ENCODE measurements at places on chromosomes 2 and 18. TPM values are rescaled to one million over a fixed set of nuclear protein-coding genes. Genes with fewer than 3 reads are reported as not detected.

GALR1 gene
- 0.03 TPM for total RNA-seq

NAT8 gene
- total RNA-seq = not detected

DNA sequence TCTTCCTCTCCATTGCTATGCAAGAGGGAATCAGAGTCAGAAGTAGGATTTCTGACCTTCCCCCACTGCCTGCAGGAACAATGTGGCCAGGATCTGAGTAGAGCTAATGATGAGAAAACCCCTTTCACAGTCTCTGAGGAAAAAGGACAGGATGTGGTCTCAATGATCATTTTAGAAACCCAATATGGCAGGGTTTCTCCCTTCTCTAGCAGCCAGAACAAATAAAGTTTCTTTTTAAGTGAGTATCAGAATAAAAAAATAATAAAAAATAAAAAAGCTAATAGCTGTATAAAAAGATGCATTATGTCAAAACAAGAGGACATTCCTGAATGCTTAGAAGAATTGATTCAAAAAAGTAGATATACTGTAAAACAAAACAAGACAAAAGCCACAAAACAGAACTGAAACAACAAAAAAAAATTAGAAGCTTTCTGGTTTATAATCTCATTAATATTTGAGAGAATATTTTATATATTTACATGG is 1124.9 kb upstream of the ZEB2 start:
- DNase-seq = no peak

DNA sequence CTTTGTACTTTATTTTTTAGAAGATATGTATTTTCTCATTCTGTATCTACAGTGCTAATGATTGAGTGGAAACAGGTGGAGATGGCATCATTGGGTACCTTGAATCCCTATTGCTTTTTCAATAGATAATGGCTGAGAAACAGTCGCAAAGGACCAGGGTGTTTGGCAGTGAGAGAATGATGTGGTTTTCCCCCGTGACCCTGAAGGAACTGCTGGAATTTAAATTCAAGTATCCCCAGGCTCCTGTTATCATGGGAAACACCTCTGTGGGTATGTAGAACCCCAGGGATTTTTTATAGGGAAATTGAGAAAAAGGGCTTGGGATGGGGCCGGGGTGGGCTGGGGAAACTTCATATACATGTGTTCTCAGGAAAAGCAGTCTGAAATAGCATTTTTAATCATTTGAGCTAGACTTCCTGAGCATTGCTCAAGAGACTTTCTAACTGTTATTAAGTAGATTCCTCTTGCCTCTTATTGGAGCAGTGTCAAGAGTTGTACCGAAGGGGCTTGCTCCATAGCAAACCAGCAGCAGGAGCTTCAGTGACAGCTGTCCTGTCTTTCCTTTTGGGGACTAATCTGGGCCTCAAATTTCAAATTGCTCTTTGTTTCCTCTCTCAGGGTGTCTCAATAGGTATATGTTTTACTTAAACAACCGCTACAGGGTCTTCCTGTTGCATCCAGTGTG is 18.9 kb downstream of the AOX1 start:
- no peak for DNase-seq

- DNase-seq = no peak
These were observed 39.9 kb upstream of the TSPYL6 start for GRCh38 chr2:54295911-54296310.

DNA sequence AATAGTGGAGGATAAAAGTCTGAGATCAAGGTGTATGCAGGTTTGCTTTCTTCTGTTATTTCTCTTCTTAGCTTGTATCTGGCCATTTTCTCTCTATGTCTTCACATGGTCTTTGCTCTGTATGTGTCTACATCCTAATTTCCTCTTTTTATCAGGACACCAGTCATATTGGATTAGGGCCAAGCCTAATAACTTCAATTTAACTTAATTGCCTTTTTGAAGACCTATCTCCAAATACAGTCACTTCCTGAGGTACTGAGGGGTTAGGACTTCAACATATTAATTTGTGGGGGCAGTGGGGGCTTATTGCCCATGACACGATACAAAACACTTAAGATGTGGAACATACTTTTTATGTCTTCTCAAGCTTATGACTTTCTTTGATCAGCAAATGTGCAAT is 632.9 kb upstream of the CELF4 start:
- no peak for DNase-seq

GRCh38 chr2:62774555-62775366 is 69.2 kb downstream of the EHBP1 start:
- no peak for DNase-seq

DNA sequence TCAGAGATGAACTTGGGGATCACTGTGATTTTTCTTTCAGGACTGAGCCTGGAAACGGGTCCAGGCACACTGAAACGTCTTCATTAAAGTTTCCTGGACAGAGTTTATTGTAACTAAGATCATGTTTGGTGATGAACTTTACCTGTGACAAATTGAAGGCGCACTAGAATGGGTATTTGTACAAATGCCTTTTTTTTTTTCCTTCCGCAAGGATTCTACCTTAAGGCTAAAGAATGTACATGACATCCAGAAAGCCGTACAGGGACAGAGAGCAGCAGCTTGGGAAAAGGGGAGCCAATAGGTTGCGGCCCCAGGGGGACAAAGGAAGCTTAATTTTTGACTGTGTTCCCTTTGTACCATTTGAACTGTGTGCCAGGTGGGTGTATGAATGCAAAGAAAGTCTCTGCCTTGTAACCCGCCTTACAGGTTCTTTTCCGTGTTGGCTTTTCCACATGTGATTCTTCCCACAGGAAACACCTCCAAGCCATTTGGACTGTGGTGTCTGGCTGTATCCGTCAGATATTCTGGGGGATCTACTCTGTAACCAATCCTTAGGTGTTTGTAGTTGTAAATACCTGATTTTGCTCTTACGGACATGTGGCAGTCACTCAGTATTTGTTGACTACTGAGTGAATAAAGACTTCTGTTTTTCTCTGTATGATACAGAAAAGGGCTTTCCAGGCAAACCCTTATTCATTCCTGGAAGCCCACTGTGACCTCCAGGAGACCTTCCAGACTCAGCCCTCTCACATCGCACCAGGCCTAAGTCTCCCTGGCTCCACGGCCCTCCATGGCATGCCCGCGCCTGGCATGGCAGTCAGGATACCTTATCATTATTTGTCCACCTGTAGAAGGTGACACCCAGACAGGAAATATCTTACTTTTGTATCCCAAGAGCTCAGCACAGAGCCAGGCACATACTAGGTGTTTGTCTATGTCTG is 1.1 kb downstream of the LRRFIP1 start:
- DNase-seq = no peak

DNA sequence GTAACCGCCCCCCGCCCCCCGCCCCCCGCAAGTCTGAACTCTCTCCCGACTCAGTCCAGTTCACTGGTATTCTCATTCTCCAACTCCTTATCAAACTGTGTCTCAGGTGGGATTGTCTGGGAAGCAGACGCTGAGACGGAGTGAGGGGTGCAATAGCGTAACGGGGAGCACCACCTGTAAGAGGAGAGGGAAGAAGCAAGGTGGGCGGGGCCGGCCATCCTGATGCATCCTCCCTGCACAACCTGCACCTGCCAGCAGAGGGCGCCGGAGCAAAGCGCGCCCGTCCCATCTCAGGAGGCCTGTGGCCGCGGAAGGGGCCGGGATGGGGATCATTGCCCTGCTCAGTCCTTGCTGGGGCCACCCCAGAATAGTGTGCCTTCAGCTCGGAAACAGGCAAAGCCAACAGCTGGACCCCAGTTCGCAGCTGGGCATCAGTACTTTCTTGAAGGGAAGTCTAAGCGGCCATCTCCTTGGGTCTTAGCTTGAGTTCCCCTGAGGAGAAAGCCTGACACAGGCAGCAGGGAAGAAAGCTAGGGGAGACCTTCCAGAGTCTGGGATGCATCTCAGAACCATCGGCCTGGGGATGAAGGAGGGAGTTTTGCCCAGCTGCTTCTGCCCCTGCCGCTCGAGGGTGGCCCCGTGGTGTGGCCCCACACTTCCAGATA is 208.0 kb downstream of the TFCP2L1 start:
- peak; percentile 71 for DNase-seq

DNA sequence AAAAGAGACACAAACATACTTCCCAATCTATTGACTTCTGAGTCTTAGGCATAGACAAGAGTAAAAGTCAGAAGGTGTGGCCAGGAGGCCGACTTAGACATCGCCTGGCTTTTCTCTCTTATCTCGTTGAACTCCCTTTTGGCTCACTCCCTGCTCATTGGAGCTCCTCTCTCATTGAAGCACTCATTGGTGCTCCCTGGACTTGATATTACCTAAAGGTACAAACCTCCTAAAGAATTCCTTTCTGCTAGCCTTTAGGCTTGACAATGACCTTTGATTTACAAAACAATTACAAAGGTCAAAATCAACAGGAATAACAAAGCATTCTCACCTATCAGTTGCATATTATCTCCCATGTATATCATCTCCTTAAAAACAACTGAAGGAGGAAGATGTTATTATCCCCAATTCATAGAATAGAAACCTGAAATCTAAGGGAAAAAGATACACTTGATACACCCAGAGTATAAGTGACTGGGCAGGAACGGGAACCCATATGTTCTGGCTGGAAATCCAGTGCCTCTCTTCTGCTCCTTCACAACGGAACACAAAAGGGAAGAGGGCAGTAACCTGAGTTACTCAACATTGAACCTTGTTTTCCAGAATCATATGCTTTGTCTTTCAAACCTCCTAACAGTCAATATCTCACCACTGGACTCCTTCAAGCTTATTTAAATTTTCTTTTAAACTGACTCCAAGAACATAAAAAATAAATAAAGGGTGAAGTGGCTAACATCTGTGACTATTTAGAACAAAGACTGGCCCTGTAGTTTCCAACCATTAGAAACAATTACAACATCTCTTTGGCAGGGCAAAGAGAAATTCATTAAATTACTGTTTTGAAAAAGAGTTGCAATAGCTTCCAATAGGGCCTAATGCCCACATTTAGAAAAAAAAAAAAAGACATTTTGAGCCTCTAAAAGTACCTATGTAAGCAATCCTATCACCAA is 1247.9 kb downstream of the LRP1B start:
- DNase-seq = no peak

DNA sequence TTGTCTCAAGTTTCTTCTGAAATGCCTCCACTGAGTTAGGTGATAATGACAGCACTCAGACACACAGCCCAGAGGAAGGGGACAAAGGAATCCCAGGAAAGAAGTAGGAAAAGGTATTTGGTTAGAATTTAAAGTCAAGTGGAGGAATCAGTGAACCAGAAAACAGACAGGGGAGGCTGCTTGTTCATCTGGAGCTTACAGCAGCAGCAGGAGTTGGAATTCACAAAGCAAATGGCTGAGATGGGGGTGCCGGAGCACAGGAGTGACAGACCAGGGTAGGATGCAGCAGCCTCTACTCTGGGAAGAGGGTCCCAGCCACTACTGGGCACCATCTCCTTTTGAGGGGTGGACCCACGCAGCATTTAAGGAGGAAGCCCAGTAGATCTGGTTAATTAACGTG is 104.8 kb downstream of the ST6GAL2 start:
- DNase-seq = no peak

- DNase-seq = no peak
These were observed 120.5 kb downstream of the PARD3B start for GRCh38 chr2:204665771-204666170.

DNA sequence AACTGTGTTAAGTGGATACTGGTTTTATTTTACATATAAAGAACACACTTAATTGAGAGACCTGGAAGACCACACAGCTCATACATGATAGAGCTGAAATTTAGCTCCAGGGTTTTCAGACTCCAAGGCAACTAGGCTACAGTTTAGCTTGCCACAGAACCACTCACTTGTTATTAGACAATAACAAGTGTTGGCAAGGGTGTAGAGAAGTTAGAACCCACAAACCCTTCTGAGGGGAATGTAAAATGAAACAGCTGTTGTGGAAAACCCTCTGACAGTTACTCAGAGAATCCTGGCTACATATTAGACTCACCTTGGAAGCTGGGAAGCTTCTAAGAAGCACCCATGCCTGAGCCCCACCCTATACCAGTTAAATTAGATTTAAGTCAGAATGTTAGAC is 75.3 kb downstream of the MAP3K20 start:
- DNase-seq = no peak

DNA sequence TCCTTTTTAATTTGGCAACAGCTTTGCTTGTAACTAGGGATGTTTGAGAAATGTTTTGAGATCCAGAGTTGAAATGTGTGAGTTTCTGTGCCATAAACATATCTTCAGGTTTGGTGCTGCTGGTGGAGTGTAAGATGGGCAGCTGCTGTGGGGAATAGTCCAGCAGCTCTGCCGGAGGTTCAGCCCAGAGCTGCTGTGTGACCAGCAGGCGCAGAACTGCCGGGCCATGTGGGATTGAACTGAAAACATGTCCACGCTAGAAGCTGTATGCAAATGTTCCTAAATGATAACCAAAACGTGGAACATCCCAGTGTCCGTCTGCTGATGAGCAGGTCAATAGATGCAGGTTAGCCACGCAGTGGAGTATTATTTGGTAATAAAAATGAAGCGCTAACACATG is 99.6 kb downstream of the DGKD start:
- DNase-seq = no peak

- no peak for DNase-seq
These were observed 124.5 kb downstream of the MIB1 start for GRCh38 chr18:21865043-21865442.

DNA sequence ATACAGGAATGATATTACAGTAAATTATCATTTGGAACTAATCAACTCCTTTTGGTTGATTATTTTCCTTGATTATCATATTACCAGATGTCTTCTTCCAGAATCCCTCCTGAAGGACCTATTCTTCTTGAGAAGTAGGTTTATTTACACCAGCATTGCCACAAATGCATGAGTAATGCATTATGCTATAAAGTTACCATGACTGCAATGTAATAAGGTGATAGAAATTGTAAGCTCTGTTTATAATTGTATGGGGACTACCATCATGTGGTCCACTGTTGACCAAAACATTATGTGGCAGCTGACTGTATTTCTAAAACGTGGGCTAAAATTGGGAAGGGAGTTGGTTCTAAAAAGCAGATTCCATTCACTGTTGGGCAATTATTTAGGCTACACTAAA is 602.2 kb downstream of the NYAP2 start:
- DNase-seq = no peak

- DNase-seq = no peak
These were observed 45.9 kb upstream of the ROCK2 start for GRCh38 chr2:11390399-11390658.

- DNase-seq = no peak
These were observed 73.1 kb downstream of the RTP5 start for GRCh38 chr2:241942416-241943208.

- DNase-seq = peak; percentile 60
These were observed 866 bp downstream of the CRIM1 start for GRCh38 chr2:36356298-36356989.

DNA sequence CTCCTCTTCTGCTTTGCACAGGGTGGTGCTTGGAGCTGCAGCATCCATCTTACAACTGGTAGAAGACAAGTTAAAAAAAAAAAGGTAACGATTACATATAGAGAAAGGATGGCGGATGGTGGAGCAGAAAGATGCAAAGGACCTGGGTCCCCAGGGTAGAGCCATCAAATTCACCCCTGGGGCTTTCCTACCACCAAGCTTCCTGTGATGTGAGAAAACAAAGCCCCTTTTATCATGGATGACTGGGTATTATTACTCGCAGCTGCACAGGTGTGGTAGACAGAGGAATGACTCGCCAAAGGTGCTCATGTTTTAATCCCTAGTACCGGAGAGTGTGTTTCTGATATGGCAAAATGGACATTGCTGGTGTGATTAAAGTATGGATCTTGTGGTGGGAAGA is 1.3 kb upstream of the ACOXL start:
- no peak for DNase-seq

Data from left cardiac atrium (tissue), 4 donors.